ENCODE measurements at places on chromosomes 12 and 14. TPM values are rescaled to one million over a fixed set of nuclear protein-coding genes. Genes with fewer than 3 reads are reported as not detected.

The KCNMB4 gene
- total RNA-seq: 3.3 TPM

DNA sequence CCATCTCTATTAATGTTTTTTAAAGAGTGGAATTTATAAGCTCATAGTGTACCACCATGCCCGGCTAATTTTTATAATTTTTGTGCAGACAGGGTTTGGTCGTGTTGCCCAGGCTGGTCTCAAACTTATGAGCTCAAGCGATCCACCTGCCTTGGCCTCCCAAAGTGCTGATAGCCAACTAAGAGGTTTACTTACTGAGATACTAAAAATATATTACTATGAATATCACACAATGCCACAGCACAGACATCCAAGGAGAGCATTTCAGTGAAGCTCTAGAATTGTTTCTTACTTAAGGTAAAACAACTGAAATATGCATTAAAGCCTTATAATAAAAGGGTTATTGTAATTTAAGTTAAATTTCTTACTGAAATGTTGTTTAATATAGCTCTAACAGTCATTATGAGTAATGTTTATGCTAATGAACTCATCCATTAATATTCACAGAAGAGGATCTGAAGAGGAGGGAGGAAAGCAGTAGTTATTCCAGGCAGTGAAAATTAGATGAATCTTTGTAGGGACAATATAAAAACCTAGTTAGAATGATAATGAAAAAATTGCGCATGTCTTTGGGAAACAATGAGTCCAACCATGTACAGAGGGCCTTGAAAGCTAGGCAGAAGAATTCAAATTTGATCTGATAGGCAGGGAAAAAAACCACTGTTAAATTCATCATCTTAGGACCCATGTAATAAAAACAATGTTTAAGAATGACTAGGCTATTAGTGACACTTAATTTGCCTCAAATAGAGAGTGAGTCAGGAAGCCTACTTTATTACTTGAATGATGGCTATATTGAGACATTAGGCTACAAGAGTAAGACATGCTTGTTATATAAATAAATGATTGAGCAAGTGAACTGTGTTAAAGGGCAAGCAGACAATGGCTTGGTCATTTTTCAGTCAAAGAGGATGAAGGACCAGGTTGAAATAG, 99.2 kb downstream of the SLC41A2 start:
- no peak for DNase-seq

DNA sequence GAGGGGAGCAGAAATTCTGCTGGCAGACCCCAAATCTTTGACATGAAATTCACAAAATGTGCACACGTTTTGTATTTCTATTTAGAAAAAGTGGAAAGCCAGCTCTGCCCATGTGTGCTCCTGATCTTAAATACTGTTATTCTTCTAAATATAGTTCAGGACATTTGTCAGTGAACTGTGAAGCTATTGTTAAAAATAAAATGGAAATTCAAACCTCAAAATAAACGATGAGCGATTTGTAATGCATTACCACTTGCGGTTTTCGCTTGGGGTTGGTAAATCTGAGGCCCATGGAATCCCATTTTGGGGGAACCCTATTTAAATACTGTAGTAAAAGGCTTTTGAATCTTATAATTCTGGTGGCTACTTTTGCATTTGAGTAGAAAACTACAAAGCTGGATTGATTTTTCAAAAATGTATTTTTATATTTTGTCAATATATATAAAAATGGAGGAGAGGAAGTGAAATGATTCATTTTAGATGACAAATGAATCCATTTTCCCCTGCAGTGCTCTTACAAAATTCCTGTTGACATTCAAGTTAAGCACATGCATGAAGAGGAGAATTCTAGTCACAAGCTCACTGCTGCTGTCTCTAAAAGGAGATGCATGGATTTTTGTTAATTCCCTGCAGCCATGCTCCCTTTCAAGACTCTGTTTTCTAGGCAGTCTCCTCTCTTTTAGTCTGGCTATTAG, 47.1 kb downstream of the FLRT2 start:
- no peak for DNase-seq

GRCh38 chr12:130666645-130667044, 49.5 kb downstream of the RIMBP2 start:
- DNase-seq: no peak

GRCh38 chr14:59305836-59306555, 117.5 kb downstream of the DAAM1 start:
- DNase-seq: no peak

The SLC25A21 gene
- total RNA-seq: 1.3 TPM

The MON2 gene
- 98.1 TPM for total RNA-seq

The WNT5B gene
- 4.2 TPM for total RNA-seq

- no peak for DNase-seq
These were observed 919.9 kb downstream of the FSCB start for GRCh38 chr14:43587183-43587582.

- no peak for DNase-seq
These were observed 47.8 kb downstream of the SLC41A2 start for GRCh38 chr12:104910196-104910840.

- DNase-seq: no peak
These were observed 54.4 kb downstream of the SETD3 start for GRCh38 chr14:99426265-99426664.

DNA sequence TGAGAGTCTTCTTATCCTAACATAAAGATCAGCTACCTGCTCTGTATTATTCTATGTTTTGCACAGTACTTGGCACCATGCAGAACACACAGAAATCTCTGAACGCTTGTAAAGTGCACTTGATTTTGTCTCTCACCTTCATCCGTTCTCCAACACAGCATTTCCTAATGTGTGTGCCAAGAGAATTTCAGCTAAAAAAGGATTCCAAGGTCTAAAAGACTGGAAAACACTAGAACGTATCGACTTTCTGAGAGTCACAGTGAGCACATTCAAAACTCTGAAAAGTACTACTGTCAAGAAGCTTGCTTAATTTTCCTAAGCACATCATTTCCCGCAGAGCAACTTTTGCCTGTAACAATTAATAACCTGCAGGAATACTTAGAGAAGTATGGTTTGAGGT, 211.1 kb downstream of the ANO2 start:
- DNase-seq: no peak

The POTEM gene
- not detected for total RNA-seq

DNA sequence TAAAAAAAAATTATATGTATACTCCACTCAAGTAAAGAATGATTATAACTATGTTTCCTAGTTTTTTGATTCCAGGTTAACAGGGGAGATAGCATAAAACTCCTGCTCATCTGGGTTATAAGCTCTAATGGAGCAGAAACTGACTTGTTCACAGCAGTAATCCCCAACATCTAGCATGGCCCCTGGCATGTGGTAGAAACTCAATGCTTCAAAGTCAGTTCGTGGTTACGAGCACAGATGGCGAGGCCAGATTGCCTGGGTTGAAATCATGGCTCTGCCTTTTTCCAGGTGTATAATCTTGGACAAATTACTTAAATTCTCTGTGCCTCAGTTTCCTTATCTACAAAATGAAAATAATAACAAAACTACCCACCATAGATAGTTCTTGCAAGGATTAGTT, 183.8 kb downstream of the TTC7B start:
- DNase-seq: no peak

DNA sequence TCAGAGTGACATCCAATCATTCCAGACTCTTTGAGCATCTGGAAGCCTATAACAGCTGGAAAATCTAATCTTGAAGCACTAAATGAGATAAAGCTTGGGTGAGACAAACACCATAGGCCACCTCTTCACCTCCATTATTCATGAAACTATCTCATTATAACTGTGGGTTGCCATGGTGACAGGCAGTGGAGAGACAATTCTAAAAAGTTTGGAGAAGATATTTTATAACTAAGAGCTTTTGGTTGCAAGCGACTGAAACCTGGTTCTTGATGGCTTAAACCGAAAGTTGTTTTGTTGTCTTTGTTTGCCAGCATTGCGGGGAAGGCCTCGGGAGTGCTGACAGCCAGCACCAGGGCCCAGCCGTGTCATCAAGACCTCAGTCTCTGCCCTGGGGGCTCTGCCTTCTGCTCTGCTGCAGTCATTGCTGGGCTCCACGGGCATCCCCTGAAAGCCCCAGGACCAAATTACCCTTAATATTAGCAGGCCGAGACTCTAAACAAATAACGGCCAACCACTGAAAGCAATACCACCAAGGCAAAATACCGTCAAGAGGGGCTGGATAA, 353.6 kb upstream of the SFSWAP start:
- no peak for DNase-seq

The PTPN21 gene
- total RNA-seq: 45.8 TPM

DNA sequence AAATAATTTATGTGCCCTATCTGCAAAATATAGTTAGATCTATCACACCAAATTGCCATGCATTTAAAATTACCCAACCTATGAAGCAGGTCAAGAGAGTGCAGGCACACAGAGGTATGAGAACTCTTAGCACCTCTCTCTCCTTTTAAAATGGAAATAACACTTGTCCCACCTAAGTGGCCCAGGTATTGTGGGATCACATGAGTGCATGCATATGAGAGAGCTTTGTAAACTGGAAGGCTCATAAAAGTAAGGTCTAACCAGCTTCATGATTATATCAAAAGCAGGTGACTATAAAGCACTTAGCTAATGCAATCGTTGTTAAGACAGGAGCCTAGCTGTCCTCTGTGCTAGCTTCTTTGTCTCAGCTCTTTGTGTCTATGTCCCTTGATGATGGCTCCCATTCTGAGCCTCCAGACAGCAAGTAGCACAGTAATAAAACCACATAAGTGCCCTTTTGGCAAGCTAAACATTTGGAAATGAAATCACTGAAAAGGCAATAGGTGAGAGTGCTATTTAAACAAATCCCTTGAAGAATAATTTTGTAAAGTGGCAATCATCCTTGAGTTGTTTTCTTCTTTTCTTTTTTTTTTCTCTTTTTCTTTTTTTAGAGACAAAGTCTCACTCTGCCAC, 219.0 kb downstream of the NTF3 start:
- DNase-seq: no peak

The USP30 gene
- total RNA-seq: 7.3 TPM

All from aorta (tissue), 5 donors.